ENCODE measurements at places on chromosomes 2 and 18.

DNA sequence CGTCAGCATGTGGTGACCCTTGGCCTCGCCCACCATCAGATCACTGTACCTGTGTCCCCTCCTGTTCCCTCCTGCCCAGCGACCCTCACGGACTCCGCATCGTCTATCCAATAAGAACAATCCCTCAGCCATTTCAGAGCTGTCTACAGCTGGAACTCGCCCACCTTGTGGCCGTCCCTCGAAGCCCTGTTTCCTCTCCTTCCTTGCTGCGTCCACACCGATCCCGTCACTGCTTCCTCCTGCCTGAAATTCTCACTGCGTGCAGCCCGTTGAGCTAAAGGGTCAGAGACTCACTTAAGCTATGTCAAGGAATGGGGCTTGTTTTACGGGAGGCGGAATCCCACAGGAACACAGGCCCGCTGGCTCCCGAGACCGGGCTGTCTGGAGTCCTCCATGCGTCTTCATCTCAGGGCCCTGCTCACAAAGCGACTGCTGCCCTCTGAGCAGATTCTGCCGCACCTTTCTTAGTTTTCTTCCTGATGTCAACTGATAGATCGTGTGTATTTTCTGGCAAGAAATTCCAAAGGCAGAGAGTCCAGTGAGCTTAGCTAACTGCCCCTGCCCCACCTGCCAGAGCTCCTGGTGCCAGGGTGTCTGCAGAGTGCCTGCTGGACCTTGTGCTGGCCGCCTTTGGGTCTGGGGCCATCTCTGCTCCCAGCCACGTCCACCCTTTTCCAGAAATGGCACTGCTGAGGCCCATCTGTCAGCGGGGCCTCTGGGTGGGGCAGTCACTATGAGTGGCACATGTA is 35.3 kb downstream of the KLHL29 start:
- DNase-seq = no peak

DNA sequence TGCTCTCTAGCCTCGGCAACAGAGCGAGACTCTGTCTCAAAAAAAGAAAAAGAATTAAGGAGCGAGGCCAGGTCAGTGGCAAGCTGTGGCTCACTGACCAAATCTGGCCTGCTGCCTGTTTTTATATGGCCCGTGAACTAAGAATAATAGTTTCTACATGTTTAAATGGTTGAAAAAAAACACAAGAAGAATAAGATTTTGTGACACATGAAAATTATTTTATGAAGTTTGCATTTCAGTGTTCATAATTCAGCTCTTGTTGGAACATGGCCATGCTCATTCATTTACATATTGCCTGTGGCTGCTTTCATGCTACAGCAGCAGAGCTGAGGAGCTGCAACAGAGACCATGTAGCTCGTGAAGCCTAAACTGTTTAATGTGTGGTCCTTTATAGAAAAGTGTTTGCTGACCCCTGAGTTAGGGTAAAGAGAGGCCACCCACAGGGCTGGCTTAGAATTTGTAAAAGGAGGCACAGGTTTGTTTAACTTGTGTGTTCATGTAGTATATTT is 59.5 kb downstream of the MFSD6 start:
- DNase-seq = no peak

- DNase-seq = no peak
These were observed 70.4 kb downstream of the ZNF532 start for GRCh38 chr18:58934933-58935577.

- no peak for DNase-seq
These were observed 261.7 kb upstream of the HDAC4 start for GRCh38 chr2:239662413-239663120.

DNA sequence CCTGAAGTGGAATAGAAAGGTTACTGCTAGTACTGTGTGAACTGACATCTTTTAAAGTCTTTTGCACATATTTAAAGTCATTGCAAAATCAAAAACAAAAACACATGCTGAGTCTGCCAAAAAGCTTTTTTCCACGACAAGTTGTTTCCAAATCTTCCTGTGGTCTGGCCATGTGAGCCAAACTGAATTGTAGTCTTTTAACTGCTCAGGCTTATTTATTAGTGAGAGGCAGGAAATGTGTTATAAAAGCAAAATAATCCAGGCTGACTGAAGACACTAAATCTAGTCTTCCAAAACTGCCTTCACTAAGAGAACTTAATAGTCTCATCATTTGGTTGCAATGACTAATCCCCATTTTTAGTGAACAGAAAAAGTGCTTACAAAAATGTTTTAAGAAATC is 2.3 kb downstream of the KRCC1 start:
- no peak for DNase-seq

GRCh38 chr2:152611458-152612231 is 105.6 kb downstream of the PRPF40A start:
- no peak for DNase-seq

DNA sequence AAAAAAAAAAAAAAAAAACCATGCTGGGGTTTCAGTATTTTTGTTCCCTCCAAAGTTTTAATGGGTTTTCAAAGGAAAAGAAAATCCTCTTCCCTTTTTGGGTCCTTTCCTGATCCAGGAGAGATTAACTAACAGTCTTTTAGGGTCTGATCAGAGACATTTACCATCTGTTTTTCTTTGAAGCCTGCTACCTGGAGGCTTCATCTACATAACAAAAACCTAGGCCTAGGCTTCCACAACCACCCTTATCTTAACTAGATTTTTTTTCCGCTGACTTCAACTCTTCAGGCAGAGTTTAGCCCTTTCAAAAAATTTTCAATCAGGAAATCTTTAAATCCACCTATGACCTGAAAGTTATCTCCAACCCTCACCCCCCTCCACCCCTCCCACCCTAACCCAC is 154.7 kb downstream of the MBD2 start:
- no peak for DNase-seq

DNA sequence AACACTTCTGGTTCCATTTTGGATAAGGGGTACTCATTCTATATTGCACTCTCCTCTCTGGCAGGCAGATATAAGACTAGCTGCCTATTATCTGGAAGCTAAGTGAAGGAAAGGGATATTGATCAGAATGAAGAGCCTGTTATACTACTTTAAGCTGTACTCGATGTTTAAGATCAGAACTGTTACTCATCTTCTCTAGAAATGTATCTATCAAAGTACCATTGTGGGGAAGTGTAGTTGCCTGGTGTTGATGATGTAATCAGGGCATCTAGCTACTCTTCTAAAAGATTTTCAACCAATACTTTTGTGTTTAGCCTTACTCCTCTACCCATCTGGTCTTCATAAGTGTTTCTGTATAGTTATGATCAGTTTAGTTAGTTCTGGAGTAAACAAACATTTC is 5.8 kb downstream of the CAMKMT start:
- DNase-seq = no peak

- DNase-seq = no peak
These were observed 164.8 kb downstream of the ARHGAP15 start for GRCh38 chr2:143294068-143294467.

GRCh38 chr2:132462236-132462635 is 45.6 kb downstream of the GPR39 start:
- DNase-seq = no peak

DNA sequence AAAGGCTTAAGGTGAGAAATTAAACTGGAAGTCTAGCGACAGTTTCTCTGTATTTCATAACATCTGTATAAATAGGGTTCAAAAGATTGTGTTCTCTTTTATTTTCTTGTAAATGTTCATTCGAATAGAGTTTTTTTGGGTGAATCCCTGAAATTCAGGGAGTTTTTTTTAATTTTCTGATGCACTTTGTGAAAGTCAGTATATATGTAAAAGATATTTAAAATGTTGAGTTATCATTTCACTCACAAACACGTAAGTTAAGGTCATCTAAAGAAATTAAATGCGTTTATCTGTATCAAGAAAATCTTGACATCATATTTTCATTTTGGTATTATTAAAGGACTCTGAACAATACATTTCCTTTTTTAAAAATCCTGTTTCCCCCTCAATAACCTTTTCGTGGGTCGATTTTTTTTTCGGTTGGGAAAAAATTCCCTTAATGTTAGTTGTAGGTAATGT is 3.4 kb downstream of the SP9 start:
- DNase-seq = no peak
